Stimulated activated CD8-positive, alpha-beta memory T cell treated with anti-CD3 and anti-CD28 coated beads, Interleukin-12 subunit alpha, Interleukin-12 subunit beta, amount 100 ng/mL, for 1 hour (primary cell): ENCODE measurements at places on chromosomes 1 and 21.

- DNase-seq, result no peak
Observed at GRCh38 chr1:107432108-107432507, 291.3 kb downstream of the NTNG1 start.

DNA sequence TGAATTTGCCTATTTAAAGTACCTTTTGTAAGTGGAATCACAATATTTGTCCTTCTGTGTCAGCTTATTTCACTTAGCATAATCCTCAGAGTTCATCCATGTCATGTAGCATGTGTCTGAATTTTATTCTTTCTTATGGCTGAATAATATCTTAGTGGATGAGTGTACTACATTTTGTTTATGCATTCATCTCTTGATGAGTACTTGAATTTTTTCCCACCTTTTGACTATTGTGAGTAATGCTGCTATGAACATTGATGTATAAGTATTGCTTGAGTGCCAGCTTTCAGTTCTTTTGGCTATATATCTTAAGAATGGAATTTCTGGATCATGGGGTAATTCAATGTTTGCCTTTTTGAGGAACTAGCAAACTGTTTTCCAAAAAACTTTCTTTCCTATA, 84.2 kb downstream of the TGFB2 start:
- DNase-seq, result no peak

DNA sequence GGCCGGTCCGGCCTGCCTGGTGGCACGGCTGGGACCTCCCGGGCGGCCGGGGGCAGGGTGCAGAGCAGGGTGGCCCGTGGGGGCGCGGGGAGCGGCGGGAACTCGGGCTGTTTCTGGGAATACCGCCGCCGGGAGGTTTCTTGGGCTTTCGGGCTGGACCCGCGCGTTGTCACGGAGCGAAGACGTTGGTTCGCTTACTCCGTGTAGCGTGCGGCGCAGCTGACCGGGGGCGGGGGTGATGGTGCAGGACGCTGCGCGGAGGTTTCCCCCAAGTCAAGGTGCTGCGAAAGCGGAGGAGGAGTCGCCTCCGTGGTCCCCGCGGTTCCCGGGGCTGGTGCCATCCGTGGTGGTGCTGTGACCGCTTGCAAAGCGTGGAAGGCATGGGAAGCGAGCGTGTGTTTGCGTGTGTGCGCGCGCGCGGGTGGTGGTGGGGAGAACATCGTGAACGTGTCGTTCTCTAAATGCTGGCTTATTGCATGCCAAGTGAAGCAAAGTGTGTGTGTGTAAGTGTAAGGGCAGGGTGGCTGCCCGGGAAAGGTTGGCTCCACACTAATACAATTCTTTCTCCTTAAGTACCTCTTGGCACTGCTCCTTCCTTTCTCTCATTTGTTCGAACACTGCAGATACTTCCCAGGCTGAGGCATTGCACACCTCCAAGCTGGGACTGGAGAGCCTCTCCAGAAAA, 1.1 kb downstream of the RYR2 start:
- DNase-seq, result no peak

DNA sequence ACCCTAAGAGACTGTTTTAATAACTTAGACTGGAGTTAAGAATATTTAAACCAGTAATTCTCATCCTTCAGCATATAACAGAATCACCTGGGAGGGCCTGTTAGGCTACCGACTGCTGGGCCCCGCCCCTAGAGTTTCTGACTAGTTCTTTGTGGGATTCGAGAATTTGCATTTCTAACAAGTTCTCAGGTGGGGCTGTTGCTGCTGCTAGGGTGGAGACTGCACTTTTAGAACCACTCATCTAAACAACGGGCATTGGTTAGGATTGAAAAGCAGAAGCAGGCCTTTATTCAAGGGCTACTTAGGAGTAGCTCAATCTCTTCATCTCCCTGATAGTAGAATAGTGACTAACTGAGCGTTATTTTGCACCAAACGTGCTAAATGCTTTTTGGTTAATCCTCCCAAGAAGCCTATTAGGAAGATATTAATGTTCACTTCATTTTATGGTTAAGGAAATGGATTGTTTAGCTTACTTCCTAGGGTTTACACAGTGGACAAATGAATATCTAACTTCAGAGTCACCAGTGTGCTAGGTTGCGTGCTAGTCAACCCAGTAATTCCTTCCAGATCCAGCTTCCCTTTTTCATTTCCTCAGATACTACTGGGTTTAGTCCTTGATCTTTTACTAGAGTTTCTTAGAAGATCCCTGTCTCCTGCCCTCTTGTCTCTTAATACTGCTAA, 31.1 kb upstream of the UAP1 start:
- no peak for DNase-seq

DNA sequence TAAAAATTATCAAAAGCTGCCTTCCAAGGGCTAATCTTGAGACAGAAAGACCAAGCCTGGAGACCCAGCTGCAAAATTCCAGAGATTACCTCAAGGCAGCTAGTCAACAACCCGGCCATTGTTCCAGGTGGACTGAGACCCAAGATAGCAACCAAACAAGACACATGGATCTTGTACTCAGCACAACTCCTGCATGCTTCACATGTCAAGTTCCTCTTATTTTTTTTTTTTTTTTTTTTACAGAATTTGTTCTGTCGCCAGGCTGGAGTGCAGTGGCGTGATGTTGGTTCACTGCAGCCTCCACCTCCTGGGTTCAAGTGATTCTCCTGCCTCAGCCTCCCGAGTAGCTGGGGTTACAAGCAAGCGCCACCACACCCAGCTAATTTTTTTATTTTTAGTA, 40.1 kb downstream of the CD2 start:
- no peak for DNase-seq

GRCh38 chr1:70438529-70438928, 27.5 kb downstream of the CTH start:
- DNase-seq, result no peak

- peak; percentile 71 for DNase-seq
Observed at GRCh38 chr1:108561689-108562326, 1.9 kb downstream of the EEIG2 start.

- DNase-seq, result no peak
Observed at GRCh38 chr1:56229186-56229585, 350.2 kb downstream of the PLPP3 start.

GRCh38 chr1:168964478-168964877, 142.0 kb upstream of the ATP1B1 start:
- DNase-seq, result no peak

DNA sequence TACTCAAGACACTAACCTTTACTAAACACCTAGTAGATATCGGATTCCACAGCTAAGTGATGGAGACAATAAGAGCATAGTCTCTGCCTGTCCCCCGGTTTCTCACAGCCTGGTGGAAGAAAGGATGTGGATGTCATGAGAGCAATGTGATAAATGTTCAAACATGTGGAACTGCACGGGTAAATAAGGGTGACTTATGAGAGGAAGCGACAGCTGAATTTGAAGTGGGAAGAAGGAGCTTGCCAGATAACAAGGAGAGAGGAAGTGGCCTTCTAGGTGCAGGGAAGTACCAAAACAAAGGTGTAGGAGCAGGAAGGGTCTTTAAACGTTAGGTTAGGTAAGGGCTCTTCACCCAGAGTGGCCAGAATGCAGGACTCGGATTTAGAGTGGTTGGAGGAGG, 178.6 kb upstream of the NRIP1 start:
- no peak for DNase-seq

GRCh38 chr1:235930543-235930942, 63.8 kb upstream of the LYST start:
- DNase-seq, result no peak

- DNase-seq, result no peak
Observed at GRCh38 chr21:34203851-34204420, 130.6 kb downstream of the MRPS6 start.

DNA sequence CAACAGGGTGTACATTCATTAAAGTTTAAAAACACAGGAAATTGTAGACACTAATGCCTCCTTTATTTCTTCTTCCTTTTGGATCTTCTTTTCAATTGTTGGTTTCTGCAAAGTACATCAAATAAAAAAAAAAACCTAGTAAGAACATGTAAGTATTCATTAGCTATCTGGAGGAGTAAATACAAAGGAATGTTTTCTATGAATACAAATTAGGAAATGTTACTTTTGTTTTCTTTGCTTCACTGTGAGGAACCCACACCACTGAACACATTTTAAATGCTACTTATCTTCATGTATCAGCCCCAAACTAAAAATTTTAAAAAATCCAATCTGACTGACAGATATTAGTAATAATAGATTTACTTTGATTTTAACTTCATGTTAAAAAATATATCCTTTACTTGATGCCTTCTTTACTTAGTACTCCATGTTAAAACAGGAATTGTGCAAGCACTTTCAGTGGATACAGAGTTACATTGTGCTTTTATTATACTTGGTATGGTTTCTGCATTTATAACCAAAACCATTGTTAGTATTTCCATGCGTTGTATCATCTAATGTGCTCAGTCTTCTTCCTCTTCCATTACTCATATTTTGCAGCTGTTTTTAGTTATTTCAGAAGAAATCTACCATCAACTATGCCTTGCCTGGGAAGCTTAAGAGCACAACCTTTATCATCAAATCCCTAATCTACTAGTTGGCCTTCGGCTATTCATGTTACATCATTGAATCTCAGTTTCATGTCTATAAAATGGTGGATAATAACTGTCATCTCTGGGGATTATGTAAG, 236.9 kb upstream of the DPYD start:
- DNase-seq, result no peak

DNA sequence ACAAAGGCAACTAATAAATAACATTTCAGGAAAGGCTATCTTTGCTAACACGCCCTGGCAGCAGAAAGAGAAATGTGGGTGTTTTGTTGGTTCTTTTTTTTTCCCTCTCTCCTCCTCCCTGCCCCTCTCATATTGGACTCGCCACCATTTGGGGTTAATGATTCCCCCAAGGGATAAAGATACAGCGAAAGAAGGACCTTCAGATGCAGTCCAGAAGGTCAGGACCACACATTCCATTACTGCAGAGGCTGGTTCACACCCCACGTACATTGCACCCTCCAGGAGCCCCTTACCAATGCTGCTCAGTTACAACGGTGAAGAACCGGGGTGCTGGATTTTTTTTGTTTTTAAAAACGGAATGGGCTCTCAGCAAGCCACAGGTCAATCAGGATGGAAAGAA, 156.9 kb upstream of the TIAM1 start:
- DNase-seq, result no peak

DNA sequence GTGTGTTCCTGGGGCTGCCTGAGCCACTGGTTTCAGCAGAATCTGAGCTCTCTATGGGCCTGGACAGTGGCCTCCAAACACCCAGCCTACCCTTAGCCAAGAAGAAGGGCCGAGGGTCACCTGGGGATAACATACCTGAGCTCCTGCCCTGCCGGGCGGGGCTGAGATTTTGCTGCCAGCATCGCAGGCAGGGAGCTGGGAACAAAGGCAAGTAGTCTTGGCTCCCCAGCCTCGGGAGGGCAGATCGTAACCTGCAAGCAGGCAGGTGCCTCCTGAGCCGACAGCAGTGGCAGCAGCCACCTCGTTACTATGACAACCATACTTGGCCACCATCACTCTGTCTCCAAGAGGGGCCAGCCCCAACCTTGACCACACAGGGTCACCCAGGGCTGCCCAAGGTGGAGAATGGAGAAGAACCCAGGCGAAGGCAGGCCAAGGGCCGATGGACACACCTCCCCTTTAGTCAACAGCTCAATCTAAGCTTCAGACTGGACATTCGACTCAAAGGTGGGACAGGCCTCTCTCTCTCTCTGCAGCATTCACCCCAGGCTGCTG, 54.6 kb downstream of the TOMM20 start:
- no peak for DNase-seq

- DNase-seq, result no peak
Observed at GRCh38 chr1:85172684-85173337, 28.0 kb downstream of the SYDE2 start.

GRCh38 chr1:56329970-56330369, 249.4 kb downstream of the PLPP3 start:
- DNase-seq, result no peak

DNA sequence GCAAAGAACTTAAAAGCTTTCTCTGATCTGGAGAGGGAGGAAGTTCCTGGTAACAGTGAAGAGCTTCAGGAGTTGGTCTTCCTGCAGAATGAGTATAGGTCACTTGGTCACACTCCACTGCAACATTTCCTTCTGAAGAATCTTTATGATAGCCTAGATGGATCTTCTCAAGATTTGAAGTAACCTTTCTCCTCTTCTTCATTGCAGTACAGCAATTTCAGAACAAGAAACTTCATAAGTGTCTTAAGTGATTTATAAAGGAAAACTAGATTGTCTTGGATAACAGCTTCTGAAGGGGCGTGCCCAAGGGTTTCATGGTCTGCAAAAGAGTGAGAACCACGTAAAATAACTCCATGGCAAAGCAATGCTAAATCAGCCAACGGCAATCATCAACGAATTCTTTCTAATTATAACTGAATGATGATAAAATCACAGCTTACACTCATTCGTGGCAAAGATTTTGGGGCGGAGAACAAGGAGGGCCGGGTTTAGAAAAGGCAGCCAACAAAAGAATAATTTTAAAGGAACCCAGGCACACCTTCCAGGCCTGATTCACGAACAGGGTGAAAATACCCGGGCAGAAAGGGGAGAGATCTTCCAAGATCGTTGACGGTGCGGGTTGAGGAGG, 53.9 kb upstream of the ASPM start:
- DNase-seq, result no peak

DNA sequence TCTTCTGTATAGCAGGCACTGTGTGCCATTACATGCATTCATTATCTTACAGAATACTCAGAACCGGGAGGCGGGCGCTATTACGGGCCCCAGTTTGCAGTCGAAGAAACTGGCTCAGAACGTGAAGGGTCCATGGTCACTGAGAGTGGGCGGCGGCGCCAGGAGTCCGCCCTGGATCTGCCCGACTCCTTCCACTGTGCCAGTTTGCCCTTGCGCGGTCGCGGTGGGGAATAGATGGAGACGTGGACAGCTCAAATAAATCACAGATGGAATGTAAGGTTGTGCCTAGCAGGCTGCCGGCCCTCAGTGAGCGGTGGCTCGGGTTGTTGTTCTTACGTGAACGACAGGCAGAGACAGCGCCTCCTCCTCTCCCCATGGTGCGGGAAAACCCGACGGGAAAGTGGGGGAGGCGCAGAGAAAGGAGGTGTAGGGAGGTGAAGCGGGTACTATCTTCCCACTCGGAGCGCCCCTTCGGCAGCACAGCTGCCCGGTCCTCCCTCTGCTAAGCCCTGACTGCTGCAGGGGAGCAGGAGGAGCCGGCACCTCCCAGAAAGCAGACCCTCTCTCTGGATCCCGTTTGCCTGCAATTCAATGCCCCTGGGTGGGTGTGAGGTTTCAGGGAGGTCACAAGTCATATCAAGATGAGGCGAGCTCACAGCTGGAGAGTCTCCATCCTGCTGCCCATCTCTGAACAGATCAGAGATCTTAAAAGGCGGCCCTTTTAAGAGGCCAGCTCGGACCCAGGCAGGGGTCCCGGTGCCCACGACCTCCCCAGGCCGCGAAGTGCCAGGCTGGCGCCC, 1.1 kb downstream of the COL9A2 start:
- no peak for DNase-seq

- DNase-seq, result no peak
Observed at GRCh38 chr1:8323706-8324105, 5.8 kb downstream of the SLC45A1 start.
